CD4-positive, alpha-beta T cell treated with Interleukin-15 for 1 hour (primary cell): ENCODE measurements at places on chromosomes 12 and 14.
A peak's percentile ranks its signal among the peaks of the same experiment; 100 is the strongest.

- DNase-seq = no peak
Measured at GRCh38 chr14:40981247-40981646, 625.4 kb upstream of the LRFN5 start.

- DNase-seq = peak; percentile 69
Measured at GRCh38 chr14:64764641-64765520, 60.7 kb downstream of the PLEKHG3 start.

DNA sequence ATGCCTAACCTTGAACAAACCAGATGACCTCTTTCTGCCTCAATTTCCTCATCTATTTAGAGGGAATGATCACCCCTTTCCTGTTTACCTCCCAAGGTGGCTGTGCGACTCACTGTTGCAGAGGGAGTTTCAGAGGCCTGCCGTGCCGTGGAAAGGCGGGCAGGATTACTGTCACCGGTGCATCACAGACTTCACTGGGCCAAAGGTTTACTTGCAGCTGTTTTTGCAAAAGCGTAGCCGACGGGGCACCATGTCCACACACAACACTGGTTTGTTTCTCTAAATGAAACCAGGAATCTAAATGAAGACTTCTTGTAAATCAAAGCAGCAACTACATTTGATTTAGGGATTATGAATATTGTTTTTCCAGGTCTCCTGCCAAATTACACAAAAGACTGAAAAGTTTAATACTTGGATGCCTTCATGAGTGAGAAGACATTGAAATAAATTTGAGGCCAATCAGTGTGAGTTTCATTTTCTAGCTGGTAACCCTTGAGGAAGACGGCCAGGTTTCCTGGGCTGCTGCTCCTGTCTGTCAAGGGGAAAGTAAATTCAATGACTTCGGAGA lies 696.1 kb upstream of the TMEM132C start:
- DNase-seq = no peak

DNA sequence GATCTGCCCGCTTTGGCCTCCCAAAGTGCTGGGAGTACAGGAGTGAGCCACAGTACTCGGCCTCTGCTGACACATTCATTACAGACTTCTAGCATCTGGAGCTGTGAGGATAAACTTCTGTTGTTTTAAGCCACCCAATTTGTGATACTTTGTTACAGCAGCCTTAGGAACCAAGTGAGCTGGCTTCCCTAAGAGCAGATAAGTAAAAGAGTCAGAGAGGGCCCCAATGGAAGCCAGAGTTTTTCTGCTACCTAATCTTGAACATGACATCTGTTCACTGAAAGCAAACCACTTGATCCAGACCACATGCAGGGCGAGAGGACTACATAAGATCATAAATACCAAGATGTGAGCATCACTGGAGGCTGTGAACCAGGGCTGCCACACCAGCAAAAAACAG lies 3.7 kb upstream of the MAPKAPK5 start:
- no peak for DNase-seq

GRCh38 chr12:76551482-76551888 lies 8.1 kb downstream of the OSBPL8 start:
- DNase-seq = no peak

GRCh38 chr12:71768900-71769299 lies 14.2 kb downstream of the RAB21 start:
- DNase-seq = no peak

GRCh38 chr14:51491036-51491545 lies 160.6 kb upstream of the FRMD6 start:
- DNase-seq = no peak

DNA sequence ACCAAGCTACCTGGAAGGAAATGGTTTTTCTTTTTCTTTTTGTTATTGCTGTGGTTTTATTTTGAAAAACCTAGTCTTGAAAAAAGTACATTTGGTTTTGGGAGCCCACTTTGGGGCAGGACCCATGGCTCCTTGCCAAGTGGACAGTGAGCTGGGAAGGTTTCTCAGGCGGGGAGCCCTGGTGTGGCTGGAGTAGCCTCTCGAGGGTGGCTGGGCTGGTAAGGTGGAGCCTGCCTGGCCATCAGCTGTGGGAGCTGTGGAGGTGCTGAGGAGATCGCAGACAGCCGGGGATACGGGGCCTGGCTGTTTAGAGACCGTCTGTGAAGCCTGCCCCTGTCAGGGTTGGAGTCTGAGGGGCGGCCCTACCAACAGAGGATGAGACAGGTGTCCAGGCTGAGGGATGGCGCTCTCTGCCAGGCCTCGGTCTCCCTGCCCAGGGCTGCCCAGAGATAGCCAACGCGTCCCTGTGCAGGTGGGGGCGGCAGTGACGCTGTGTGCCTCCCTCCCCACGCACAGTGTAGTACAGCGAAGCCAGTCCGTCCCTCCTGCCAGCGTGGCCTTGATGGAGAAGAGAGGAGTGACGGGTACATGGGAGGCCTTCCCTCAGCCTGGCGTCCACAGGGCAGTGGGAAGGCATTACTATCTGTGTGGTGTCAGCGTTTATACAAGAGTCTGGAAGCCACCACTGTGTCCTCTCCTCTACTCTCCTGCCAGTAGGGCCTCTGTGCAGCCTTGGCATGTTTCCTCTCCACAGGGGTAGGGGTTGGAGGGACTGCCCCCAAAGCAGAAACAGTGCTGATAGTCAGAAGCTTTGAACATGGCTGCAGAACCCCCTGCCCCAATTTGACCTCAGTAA lies 5.9 kb downstream of the RIN3 start:
- DNase-seq = no peak

DNA sequence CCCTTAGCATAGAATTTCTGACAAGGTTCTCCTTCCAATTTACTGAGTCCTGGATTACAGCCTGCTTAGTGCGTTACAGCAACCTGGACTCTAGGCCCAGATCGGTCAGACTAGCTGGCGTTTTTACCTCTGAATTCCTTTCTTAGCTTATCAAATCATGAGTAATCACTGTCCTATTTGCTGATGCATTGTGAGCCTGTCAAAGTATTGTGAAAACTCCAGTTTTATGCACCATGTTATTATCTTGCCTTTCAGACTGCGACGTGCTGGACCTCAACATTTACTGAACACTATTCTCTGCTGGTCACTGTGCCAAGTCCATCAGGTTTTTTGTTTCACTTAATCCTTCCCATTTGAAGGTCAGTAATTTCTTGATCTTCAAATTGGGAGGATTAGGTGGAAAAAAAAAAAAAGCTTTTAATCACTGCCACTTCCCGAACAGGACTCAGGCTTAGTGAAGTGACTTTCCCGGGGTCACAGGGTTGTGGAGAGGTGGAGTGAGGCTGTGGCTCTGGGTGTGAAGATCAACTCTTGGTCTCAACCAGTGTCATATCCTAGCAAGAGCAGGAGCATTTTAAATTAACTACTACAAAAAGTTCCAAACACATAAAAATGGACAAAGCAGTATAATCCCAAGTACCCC lies 31.2 kb downstream of the FBXO21 start:
- no peak for DNase-seq

DNA sequence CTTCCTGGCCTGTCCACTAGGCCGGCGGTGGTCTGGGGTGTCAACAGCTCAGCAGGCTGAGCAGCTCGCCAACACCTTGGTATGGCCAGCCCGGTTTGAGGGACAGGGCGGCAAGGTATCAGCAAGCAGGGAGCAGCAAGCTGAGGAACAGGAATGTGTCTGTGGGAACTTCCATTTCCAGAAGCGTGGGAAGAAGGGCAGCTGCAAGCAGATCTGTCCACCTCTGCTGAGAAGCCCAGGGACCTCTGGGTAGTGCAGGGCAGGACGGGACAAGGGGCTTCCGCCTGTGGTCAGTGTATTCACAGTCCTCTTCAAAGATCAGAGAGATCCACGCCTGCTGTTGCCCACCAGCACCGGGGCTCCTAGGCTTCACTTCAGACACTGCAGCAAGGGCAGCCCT lies 36.0 kb downstream of the ACTN1 start:
- no peak for DNase-seq

DNA sequence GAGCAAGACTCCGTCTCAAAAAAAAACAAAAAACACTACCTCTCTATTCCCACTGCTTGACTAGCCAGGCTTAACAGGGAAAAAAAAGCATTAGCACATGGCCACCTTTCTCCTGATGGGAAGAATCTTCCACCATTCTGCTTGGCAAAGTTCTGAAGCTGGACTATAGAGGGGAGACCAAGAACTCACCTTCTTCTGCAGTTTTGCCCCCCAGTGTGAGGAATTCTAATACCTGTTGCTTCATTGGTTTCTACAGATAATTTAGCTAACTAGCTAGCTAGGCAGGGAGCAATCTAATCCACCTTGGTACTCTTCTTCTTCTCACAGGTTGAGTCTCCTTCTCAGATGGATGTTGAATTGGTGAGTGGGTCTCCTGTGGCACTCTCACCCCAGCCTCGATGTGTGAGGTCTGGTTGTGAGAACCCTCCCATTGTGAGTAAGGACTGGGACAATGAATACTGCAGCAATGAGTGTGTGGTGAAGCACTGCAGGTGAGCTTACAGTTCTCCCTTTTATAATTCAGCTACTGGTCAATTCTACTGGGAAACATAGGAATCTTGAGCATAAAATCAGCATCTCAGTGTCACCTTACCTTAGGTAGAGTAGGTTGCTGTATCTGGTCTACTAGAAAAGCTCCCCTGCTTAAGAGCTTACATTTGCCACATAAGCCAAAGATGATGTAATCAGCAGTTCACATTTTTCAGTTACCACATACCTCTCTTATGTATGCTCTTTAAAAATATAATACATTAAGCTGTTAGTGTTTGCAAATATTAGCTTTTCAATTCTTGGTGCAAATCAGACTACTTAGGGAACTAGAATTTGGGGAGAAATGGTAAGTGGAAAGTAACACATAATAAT lies 16.0 kb downstream of the METTL3 start:
- no peak for DNase-seq

- no peak for DNase-seq
Measured at GRCh38 chr12:113116875-113117274, 18.7 kb downstream of the RASAL1 start.

DNA sequence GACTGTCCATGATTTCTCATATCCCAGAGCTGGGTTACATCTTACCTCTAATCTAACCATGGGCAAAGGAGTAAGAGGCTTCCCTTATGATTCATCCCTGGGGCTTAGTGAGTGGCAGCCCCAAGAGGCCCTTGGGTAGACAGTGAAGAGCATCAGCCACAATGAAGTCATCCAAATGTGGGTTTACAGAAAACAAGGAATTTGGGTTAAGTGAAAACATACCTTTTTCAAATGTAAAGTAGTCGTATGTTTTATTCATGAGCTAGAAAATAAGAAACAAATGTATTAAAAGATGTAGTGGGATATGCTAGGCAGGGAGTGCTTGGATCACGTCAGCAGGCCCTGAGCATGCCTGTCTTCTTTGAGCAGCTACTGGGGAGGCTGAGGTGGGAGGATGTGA lies 54.0 kb upstream of the ELK3 start:
- DNase-seq = no peak

DNA sequence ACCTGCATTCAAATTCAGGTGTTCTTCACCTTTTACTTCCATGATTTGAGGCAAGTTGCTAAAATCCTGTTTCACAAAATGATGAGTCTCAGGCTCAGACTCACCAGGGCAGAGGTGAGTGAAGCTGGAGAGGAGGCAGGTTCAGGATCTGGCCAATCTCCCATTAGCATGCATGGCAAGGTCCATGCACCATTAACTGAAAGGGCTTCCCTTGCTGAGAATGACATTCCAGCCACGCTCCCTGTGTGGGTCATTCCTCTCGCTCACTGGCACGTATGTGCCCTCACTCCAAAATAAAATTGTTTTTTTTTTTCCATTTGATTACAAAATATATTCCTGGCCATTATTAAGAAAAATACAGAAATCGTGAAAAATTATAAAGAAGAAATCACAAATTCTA lies 257.6 kb downstream of the C12orf75 start:
- DNase-seq = no peak

DNA sequence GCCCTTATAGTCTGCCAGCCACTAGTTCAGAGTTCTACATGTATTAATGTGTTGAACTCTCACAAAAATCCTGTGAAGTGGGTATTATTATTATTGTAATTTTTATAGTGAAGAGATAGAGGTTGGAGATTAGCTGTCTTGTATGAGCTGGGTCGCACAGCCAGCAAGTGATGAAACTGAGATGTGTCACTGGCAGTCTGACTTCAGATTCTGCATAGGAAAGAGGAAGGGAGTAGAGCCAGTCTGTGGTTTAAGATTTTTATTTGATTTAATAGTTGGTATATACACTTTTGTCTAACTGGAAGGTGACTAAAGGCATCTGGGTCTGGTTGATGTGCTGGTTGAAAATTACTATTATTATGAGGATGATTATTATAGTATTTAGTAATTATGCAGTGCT lies 5.8 kb upstream of the FRS2 start:
- no peak for DNase-seq

DNA sequence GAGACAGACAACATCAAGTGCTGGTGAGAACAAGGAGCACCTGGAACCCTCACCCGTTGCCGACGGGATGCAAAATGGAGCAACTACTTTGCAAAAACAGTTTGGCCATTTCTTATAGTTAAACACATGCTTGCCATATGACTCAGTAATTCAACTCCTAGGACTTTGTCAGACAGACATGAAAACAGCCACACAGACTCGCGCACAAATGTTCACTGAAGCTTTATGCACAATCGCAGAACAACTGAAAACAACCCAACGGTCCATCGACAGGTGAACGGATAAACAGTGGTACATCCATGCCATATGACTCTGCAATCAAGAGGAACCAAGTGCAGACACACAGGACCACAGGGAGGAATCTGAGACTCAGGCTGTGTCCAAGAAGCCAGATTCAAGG lies 30.8 kb downstream of the NCOR2 start:
- no peak for DNase-seq

- no peak for DNase-seq
Measured at GRCh38 chr14:105879503-105879866, 353.1 kb downstream of the TMEM121 start.

GRCh38 chr12:22407397-22407796 lies 72.9 kb upstream of the ST8SIA1 start:
- DNase-seq = no peak

DNA sequence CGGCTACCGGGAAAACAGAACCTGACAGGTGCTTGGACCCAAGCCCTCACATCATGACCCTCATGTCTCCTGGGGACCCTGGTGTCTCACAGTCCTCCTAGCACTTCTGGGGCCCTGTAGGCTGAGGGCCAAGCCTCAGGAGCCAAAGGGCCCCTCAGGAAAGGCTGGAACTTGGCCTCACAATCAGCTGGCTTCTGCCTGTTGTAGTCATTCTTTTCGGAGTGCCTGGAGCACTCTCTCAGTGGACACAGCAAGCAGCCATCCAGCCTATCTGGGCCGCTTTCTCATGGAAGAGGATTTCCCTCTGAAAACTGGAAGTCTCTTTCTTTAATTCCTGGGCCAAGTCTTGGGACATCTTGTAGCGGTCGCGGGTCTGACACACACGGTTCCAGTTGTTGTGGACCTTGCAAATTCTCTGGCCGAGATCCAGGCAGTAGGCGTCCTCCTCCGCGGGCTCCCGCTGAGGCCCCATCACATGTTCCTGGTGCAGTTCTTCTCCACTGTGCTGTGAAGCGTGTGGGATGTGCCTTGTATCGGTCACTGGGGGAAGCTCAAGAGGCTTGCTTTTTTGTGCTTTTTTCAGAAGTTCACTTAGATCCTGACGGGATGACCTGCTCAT lies 169.3 kb downstream of the EMP1 start:
- no peak for DNase-seq
